Right atrium auricular region (tissue), 2 donors: ENCODE measurements at places on chromosomes 5 and 9. TPM values are rescaled to one million over a fixed set of nuclear protein-coding genes. Genes with fewer than 3 reads are reported as not detected.

The SERF1B gene
- total RNA-seq, result 36.7 TPM

- H3K4me1 ChIP-seq, result no peaks in the 10 kb centered on the region
- no peak for DNase-seq
- no peaks in the 10 kb centered on the region for H3K27me3 ChIP-seq
- H3K4me3 ChIP-seq, result peak overlapping the region; percentile 98
- peak overlapping the region; percentile 88 for H3K27ac ChIP-seq
Measured at GRCh38 chr5:6377582-6377904, 804 bp downstream of the MED10 start.

The FOXD4L5 gene
- not detected for total RNA-seq

DNA sequence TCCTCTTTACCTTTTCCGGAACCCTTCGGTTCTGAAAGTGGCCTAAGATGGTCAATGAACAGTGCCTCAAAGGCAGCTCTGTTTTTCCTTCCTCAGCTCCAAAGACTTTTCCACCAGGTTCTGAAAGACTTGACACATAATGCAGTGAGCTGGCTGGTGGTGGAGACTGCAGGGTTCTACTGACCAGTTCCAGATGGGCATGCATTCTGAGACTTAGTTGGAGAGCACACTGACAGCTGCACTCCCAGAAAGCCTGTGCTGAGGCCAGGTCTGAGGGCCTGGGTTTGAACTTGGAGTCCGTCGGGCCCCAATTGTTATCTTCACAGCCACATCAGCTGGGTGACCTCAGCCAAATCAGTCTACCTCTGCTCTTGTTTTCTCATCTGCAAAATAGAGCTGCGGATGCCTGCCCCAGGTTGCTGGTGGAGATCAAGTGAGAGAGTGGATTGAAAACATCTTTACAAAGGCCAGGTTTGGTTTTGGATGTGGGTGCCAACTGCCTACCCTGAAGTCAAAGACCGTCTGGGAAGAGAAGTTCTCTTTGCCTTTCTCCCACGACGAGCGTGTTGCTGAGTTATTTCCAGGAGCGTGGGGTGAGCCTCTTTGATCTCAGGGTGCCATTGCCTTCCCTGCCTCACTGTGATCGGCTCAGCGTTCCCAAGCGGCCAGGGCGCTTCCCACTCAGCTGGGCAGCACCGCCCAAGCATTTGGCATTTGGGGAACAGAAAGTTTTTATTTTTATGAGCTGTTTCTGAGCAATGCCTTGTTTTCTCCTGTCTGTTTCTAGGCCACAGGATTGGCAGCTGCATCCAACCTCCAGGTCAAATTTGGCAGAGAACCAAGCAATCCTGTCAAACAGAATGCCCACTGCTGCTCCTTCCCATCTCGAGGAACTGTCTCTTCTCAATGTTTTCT is 54.9 kb downstream of the RAD23B start:
- H3K4me3 ChIP-seq, result no peak overlapping the region
- no peaks in the 10 kb centered on the region for H3K4me1 ChIP-seq
- H3K27me3 ChIP-seq, result no peaks in the 10 kb centered on the region
- H3K27ac ChIP-seq, result no peak overlapping the region
- peaks cover 20% of the 10 kb centered on the region for H3K36me3 ChIP-seq

GRCh38 chr9:108634672-108635462 is 220.9 kb downstream of the ACTL7B start:
- no peaks in the 10 kb centered on the region for H3K36me3 ChIP-seq
- no peak overlapping the region for H3K27ac ChIP-seq
- DNase-seq, result no peak

DNA sequence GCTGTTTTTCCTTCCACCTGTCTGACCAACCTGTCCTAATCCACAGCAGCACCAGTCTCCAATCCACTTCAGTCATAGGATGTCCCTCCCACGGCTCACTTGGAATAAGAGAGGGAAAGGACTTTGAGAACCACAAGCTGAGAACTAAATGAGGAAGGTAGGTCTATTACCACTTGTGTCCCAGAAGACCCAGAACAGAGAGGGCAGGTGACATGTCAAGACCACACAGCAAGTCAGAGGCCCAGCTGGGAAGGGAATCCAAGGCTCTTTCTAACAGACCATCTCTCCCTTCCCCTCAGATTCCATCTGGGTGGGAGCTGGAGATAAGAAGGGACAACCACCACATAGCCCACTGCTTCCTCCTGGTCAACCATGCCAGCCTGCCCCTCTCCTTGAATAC is 14.6 kb downstream of the ANXA6 start:
- peaks cover 46% of the 10 kb centered on the region for H3K36me3 ChIP-seq
- H3K27me3 ChIP-seq, result no peaks in the 10 kb centered on the region
- DNase-seq, result no peak

- H3K4me3 ChIP-seq, result no peak overlapping the region
- H3K27me3 ChIP-seq, result no peaks in the 10 kb centered on the region
- no peaks in the 10 kb centered on the region for H3K36me3 ChIP-seq
- no peak for DNase-seq
Measured at GRCh38 chr9:691825-692400, 149.6 kb upstream of the DMRT1 start.

GRCh38 chr9:110198357-110198756 is 9.6 kb downstream of the C9orf152 start:
- DNase-seq, result no peak
- H3K4me3 ChIP-seq, result no peak overlapping the region
- no peaks in the 10 kb centered on the region for H3K27me3 ChIP-seq
- no peak overlapping the region for H3K27ac ChIP-seq
- no peaks in the 10 kb centered on the region for H3K4me1 ChIP-seq

- H3K4me3 ChIP-seq, result no peak overlapping the region
- H3K27ac ChIP-seq, result no peak overlapping the region
- no peak for DNase-seq
- no peaks in the 10 kb centered on the region for H3K27me3 ChIP-seq
Measured at GRCh38 chr9:31321256-31321655, 1063.2 kb upstream of the ACO1 start.

DNA sequence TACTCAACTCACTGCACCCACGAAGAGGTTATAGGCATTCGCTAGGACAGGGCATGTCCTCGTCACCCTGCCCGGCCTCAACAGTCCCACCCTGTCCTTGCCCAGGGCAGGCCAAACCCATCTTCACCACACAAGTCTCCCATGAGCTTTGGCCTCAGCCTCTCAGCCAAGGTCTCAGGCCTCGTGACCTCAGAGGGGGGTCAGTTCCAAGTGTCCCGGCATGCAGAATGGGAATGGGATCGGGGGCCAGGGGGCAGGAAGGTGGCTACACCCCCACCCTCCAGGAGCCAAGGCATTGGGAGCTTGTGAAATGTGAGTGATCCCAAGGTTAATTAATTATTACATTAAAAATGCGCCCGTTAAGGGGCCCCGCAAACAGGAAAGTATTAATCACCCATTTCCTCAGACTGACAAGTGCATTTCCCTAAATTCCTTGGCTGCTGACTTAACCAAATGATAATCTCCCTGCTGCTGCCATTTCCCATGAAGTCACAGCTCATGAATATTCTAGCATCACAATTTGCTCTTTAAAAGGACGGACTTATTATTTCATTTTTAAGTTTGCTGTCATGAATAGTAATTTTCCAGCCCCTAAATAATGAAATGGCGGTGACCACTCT is 8.0 kb upstream of the UBAC1 start:
- H3K4me1 ChIP-seq, result peaks cover 21% of the 10 kb centered on the region
- H3K27me3 ChIP-seq, result no peaks in the 10 kb centered on the region

The CYLC2 gene
- total RNA-seq, result not detected

- H3K4me1 ChIP-seq, result no peaks in the 10 kb centered on the region
- H3K27me3 ChIP-seq, result no peaks in the 10 kb centered on the region
- no peak for DNase-seq
- H3K36me3 ChIP-seq, result no peaks in the 10 kb centered on the region
Measured at GRCh38 chr5:109996246-109996645, 306.5 kb downstream of the MAN2A1 start.

DNA sequence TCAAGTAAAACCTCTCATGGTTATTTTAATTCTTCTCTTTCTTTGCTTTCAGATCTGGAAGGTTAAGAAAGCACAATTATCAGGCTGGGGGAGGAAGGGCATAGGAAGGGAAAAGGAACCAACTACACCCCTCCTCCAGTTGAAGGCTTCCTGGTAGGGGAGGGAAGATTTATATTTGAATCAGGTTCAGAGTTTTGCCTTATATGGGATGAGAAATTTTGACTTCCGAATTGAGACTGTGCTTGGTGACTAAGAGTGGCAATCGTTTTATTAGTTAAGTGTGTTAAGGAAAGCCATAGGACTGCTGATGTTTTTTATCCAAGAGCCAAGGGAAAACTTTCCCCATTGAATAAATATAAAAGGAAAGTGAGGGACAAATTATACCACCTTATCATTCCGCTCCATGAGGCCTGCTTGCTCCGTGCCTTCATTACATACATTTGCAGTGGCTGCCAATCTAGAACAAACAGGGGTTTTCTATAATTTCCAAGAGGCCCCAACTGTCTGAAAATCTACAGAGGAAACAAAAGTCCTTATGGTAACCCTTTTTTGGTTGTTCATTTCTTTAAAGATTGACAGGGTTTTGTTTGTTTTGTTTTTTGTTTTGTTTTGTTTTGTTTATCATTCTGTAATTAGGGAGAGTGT is 115.7 kb upstream of the EPB41L4A start:
- DNase-seq, result no peak
- H3K27me3 ChIP-seq, result no peaks in the 10 kb centered on the region
- H3K27ac ChIP-seq, result no peak overlapping the region
- H3K4me3 ChIP-seq, result no peak overlapping the region
- no peaks in the 10 kb centered on the region for H3K4me1 ChIP-seq

The UNC13B gene
- total RNA-seq, result 14.6 TPM

DNA sequence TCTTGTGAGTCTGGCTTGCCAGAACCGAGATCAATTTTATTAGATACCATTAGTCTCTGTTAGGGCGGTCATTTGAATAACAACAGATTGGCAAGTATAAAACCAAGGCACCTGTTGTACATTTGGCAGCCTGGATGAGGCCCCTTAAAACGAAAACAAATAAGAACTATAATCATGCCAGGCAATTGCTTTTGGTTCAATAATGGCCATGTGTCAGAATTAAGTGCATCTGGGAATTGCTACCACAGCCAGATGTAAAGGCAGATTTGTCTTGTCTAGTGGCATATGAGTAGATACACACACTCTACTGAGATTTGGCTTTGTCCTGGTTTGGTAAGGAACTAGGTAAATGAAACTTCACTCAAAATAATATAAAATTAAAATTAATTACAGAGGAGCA is 1046.2 kb upstream of the DMAC1 start:
- H3K4me1 ChIP-seq, result no peaks in the 10 kb centered on the region
- no peak overlapping the region for H3K27ac ChIP-seq
- H3K36me3 ChIP-seq, result no peaks in the 10 kb centered on the region

- no peak overlapping the region for H3K4me3 ChIP-seq
- H3K27ac ChIP-seq, result no peak overlapping the region
- H3K27me3 ChIP-seq, result no peaks in the 10 kb centered on the region
- no peak for DNase-seq
- H3K4me1 ChIP-seq, result no peaks in the 10 kb centered on the region
Measured at GRCh38 chr5:54702470-54702869, 184.9 kb downstream of the SNX18 start.

- DNase-seq, result no peak
- no peaks in the 10 kb centered on the region for H3K27me3 ChIP-seq
- H3K4me3 ChIP-seq, result no peak overlapping the region
- H3K4me1 ChIP-seq, result no peaks in the 10 kb centered on the region
- no peaks in the 10 kb centered on the region for H3K36me3 ChIP-seq
- no peak overlapping the region for H3K27ac ChIP-seq
Measured at GRCh38 chr9:19648672-19649071, 140.2 kb downstream of the SLC24A2 start.

The TMEM167A gene
- 50.1 TPM for total RNA-seq

The PCDHB11 gene
- total RNA-seq, result 2.4 TPM

The SLC6A3 gene
- total RNA-seq, result 0.16 TPM

GRCh38 chr9:10148796-10149195 is 464.0 kb downstream of the PTPRD start:
- no peak for DNase-seq
- no peak overlapping the region for H3K27ac ChIP-seq
- H3K4me1 ChIP-seq, result no peaks in the 10 kb centered on the region
- no peaks in the 10 kb centered on the region for H3K27me3 ChIP-seq
- no peak overlapping the region for H3K4me3 ChIP-seq

GRCh38 chr9:12441506-12441905 is 251.7 kb upstream of the TYRP1 start:
- H3K4me1 ChIP-seq, result no peaks in the 10 kb centered on the region
- H3K36me3 ChIP-seq, result no peaks in the 10 kb centered on the region
- H3K27ac ChIP-seq, result no peak overlapping the region
- no peak for DNase-seq

DNA sequence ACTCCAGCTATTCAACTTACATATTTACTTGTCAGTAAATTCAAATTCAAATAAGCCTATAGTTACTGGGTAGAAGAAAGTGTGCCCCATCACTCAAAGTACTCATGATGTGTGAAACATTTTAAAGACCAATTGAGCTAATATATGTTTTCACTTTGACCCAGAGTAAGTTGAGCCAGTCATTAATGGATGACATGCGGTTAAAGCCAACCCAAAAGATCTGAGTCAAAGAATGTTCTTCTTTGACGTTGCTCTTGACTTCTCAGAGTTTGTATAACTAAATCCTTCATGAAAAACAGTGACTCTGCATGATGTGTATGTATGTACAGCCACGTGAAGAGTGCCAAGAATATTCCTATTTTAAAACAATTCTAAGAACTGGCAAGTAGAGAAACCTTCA is 237.4 kb downstream of the NR2F1-AS1 start:
- no peaks in the 10 kb centered on the region for H3K27me3 ChIP-seq
- DNase-seq, result no peak
- H3K27ac ChIP-seq, result no peak overlapping the region
- no peaks in the 10 kb centered on the region for H3K4me1 ChIP-seq

GRCh38 chr9:128523199-128523925 is 18.8 kb downstream of the GLE1 start:
- no peaks in the 10 kb centered on the region for H3K27me3 ChIP-seq
- no peak overlapping the region for H3K27ac ChIP-seq
- peaks cover 64% of the 10 kb centered on the region for H3K36me3 ChIP-seq
- H3K4me3 ChIP-seq, result no peak overlapping the region
- no peak for DNase-seq
- no peaks in the 10 kb centered on the region for H3K4me1 ChIP-seq

The ARHGEF28 gene
- total RNA-seq, result 1.0 TPM

- peak overlapping the region; percentile 75 for H3K27ac ChIP-seq
- H3K36me3 ChIP-seq, result no peaks in the 10 kb centered on the region
- peaks cover 33% of the 10 kb centered on the region for H3K4me1 ChIP-seq
Measured at GRCh38 chr9:128243215-128244018, 32.4 kb downstream of the GOLGA2 start.

GRCh38 chr5:150641006-150641570 is 628 bp downstream of the SYNPO start:
- H3K27me3 ChIP-seq, result no peaks in the 10 kb centered on the region
- peak; percentile 85 for DNase-seq
- peak overlapping the region; percentile 47 for H3K4me3 ChIP-seq
- no peaks in the 10 kb centered on the region for H3K4me1 ChIP-seq

- no peaks in the 10 kb centered on the region for H3K27me3 ChIP-seq
- DNase-seq, result no peak
- no peak overlapping the region for H3K27ac ChIP-seq
- no peaks in the 10 kb centered on the region for H3K4me1 ChIP-seq
- H3K4me3 ChIP-seq, result no peak overlapping the region
Measured at GRCh38 chr5:163894645-163895044, 389.2 kb downstream of the MAT2B start.

DNA sequence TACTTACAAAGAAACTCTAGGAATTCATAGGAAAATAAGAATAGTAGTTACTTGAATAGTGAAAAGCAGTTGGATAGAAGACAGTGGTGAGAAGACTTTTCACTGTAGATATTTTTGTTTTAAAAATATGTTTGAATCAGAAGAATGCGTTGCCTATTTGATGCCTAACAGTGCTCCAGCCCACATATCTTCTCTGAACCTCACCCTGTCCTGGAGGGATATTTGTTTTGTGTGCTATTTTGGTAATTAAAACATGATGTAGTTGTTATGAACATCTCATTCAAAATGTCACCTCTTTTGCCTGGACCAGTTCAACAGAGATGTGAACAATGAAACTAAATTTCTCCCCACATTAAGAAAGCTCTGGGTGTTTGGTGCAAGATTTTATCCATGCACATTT is 87.6 kb downstream of the CARTPT start:
- no peak overlapping the region for H3K4me3 ChIP-seq
- peaks cover 8% of the 10 kb centered on the region for H3K4me1 ChIP-seq
- H3K36me3 ChIP-seq, result no peaks in the 10 kb centered on the region
- H3K27ac ChIP-seq, result no peak overlapping the region
